Neural crest cell (in vitro differentiated cells): ENCODE measurements at places on chromosomes 6 and 20. TPM values are rescaled to one million over a fixed set of nuclear protein-coding genes. Genes with fewer than 3 reads are reported as not detected.

The BANF2 gene
- total RNA-seq = not detected in 2 replicates

The PAX1 gene
- not detected in 2 replicates for total RNA-seq

The CLPSL1 gene
- total RNA-seq = not detected in 2 replicates

The PCSK2 gene
- total RNA-seq = 1.7 and 2.1 TPM in 2 replicates

The SLC22A23 gene
- 12.5 and 14.6 TPM in 2 replicates for total RNA-seq

The XKR7 gene
- 4.5 and 4.9 TPM in 2 replicates for total RNA-seq

DNA sequence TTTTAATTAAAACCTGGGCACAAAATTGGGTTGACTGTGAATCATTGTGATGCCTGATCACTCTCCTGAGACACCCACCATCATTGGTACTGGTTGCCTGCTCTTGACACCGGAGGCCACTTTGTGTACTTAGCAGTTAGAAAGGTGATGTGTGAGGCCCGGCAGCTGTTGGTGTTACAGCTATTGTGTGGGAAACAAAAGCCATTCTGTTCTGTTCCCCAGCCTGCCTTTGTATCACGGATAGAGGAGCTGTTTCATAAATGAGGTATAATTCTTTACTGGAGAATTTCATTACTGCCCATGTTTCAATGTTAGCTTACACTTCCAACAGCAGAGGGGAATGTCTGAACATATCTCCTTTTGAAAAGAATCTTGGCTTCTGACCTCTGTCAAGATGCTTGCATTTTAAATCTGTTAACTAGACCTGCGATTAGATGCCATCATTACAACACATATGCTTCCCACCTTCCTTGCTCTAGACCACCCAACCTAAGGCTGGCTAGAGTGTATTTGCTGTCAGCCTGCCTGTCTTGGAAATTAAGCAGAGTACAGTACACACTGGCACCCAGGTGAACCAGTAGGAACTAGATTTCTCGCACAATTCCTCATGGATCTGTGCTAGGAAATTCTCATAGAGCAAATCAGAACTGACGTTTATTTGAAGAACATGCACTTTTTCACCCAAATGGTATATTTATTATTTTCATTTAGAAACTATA, 142.4 kb upstream of the INSM1 start:
- no peaks in the 10 kb centered on the region for H3K36me3 ChIP-seq
- no peak overlapping the region for H3K27ac ChIP-seq
- no peak for DNase-seq
- peaks cover 12% of the 10 kb centered on the region for H3K4me1 ChIP-seq
- no peaks in the 10 kb centered on the region for H3K27me3 ChIP-seq
- H3K4me3 ChIP-seq = no peak overlapping the region

GRCh38 chr20:54649511-54649962, 174.1 kb downstream of the DOK5 start:
- peak overlapping the region; percentile 33 for H3K4me3 ChIP-seq
- H3K4me1 ChIP-seq = peaks cover 31% of the 10 kb centered on the region
- peak; percentile 91 for DNase-seq
- no peaks in the 10 kb centered on the region for H3K36me3 ChIP-seq

- no peaks in the 10 kb centered on the region for H3K36me3 ChIP-seq
- no peak overlapping the region for H3K4me3 ChIP-seq
- H3K27me3 ChIP-seq = no peaks in the 10 kb centered on the region
- H3K4me1 ChIP-seq = no peaks in the 10 kb centered on the region
- no peak overlapping the region for H3K27ac ChIP-seq
Observed at GRCh38 chr6:76708641-76709331, 636.3 kb upstream of the IMPG1 start.

DNA sequence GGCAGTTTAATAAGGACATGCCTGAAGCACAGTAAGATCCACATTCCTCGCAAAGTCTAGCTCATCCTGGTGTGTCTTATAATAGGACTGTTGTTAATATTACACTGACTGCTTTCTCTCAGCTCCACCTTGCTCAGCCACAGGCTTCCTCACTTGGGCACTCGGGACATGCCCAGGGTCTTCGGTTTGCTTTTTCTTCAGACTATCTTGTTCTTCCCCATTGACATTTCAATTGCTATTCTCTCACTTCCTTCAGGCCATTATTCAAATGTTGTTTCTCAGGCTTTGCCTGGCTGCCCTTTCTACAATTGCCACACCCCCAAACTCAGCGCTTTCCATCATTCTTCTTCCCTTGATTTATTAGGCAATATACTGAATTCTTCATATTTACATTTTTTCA, 274.8 kb upstream of the RGS17 start:
- no peaks in the 10 kb centered on the region for H3K36me3 ChIP-seq
- DNase-seq = no peak
- no peaks in the 10 kb centered on the region for H3K4me1 ChIP-seq
- H3K27ac ChIP-seq = no peak overlapping the region
- no peaks in the 10 kb centered on the region for H3K27me3 ChIP-seq
- H3K4me3 ChIP-seq = no peak overlapping the region

- no peak overlapping the region for H3K27ac ChIP-seq
- H3K4me1 ChIP-seq = peaks cover 42% of the 10 kb centered on the region
- no peak for DNase-seq
- H3K27me3 ChIP-seq = peaks cover 98% of the 10 kb centered on the region
- peaks cover 27% of the 10 kb centered on the region for H3K36me3 ChIP-seq
Observed at GRCh38 chr6:50836231-50836630, 17.6 kb downstream of the TFAP2B start.

GRCh38 chr6:138620630-138621029, 121.3 kb upstream of the NHSL1 start:
- no peak for DNase-seq
- H3K27me3 ChIP-seq = no peaks in the 10 kb centered on the region
- H3K4me1 ChIP-seq = peaks cover 11% of the 10 kb centered on the region
- H3K27ac ChIP-seq = no peak overlapping the region
- no peaks in the 10 kb centered on the region for H3K36me3 ChIP-seq

- no peaks in the 10 kb centered on the region for H3K36me3 ChIP-seq
- H3K4me1 ChIP-seq = peaks cover 30% of the 10 kb centered on the region
- no peak overlapping the region for H3K27ac ChIP-seq
- no peaks in the 10 kb centered on the region for H3K27me3 ChIP-seq
Observed at GRCh38 chr6:34229877-34230276, 6.8 kb upstream of the HMGA1 start.

- DNase-seq = no peak
- no peak overlapping the region for H3K4me3 ChIP-seq
- peaks cover 4% of the 10 kb centered on the region for H3K36me3 ChIP-seq
- no peak overlapping the region for H3K27ac ChIP-seq
Observed at GRCh38 chr6:16817594-16817993, 56.3 kb upstream of the ATXN1 start.
